GM04504 (cell line): ENCODE measurements at places on chromosomes 4 and X.

DNA sequence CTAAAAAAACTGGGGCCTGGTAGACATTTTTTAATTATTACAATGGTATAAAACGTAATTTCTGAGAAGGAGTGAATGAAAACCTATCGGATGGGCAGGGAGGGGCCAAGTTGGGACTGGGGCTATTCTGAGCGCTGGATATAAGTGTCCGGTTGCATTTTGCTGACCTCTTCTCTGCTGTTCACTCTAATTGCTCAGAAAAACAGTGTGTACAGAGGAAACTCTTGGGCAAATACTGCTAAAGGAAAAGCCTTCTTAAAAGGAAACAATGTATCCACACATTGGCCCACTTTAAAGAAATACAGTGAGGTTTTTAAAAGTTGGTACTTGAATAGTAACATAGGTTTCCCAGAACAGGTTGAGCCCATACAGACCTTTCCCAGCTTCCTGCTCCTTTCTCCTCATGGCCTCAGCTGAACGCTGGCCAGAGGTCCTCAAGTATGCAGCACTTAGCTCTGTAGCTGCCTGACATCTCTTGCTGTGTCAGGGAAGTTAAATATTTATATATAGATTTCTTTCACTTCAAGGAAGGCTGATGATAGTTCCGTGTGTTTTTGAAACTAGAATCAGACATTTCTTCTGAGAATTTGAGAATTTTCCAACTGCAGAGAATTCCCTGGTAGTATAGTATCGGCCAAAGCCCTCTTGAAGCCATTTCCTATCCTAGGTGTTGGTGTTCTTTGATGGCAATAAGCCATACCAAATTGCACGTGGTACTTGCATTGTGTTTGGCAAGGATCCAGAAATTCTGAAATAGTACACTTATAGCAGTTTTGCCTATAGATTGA is 97.1 kb upstream of the SLC4A4 start:
- no peak for DNase-seq

DNA sequence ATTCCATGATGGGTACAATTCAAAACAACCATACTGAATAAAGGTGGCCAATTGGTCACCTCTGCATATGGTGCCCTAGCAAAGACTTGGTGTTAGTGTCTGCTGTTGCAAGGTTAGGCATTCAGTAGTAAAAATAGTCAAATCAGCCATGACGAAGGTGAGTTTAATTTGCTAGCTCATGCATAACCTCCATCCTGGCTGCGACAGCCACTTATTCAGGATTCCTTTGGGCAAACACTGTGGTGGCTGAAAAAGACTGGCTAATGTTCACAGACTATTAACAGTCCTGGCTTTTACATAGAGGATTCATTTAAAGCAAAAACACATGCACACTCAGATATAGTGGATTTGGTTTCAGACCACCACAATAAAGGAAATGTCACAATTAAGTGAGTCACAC is 34.8 kb upstream of the MAP9 start:
- no peak for DNase-seq

DNA sequence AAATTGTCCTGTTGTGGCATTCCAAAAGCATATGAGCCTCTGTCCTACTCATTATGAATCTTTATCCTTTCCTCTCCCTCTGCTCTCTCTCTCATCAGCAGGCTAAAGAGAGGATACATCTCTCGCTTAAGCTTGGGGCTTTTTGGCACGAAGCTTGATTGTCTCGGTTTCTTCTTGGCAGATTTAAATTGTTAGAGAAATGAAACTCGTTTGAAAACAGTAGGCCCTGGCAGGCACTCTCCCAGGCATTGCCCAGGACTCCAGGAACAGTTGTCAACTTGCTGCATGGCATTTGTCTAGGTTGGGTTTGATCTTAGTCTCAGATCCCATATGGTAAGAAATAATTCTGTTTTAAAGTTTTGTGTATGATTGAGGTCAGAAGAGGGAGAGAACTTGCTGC is 35.5 kb downstream of the NAA11 start:
- DNase-seq, result no peak

DNA sequence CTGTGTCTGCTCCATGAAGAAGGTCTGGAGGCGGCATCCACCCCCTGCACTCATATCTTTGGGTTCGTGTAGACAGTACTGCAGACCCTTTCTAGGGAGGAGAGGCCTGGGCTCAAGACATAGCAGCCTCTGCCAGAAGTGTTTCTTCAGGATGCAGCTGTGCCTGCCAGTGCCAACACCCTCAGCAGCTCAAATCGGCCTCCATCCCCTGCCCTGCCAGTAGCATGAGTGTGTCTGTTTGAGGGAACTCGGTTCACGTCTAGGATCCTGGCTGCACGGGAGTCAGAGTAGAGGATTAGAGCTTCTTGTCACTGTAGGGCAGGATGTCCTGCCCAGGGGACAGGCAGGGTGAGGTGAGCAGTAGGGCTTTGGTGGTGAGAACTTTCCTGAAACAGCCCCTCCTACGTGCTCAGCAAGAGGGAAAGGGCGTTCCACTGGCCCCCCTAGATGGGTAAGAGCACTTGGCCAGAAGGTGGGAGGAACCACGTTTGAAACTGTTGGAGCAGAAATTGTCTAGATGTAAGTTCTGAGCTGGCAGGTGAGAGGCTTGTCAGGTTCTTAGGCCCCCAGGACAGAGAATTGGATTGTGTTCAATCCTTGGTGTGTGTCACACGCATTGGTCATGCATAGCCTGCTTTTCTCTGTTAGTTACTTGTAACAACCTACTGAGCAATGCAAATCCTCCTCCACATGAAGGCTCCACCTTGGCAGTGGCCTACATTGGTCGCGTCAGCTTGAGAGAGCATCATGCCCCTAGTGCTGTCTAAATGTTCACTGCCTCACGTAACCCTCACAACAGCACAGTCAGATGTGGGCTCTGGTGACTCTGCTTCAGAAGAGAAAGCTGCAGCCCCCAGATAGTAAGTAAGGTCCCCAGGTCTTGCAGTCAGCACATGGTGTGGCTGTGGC is 25.8 kb upstream of the FAM193A start:
- no peak for DNase-seq

DNA sequence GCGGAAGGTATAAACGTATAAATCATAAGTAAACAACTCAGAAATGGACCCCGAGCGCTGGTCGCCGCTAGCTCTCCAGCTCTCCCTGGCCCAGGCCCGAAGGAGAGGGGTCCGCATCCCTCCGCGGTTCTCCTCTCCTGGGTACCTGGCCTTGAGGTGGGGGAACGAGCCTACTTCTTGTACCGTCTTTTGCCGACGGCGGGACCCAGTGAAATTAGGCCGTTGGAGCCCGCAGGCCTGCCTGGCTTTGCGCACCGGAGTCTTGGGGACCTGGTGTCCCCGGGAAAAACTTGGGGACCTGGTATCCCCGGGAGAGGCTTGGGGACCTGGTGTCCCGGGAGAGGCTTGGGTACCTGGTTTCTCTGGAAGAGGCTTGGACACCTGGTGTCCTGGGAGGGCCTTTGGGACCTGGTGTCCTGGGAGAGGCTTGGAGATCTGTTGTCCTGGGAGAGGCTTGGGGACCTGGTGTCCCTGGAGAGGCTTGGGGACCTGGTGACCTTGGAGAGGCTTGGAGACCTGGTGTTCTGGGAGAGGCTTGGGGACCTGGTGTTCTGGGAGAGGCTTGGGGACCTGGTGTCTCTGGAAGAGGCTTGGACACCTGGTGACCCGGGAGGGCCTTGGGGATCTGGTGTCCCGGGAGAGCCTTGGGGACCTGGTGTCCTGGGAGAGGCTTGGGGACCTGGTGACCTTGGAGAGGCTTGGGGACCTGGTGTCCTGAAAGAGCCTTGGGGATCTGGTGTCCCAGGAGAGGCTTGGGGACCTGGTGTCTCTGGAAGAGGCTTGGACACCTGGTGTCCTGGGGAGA is 12.0 kb downstream of the SHOX start:
- DNase-seq, result no peak

- DNase-seq, result no peak
Measured at GRCh38 chr4:182880387-182881356, 36.5 kb downstream of the DCTD start.

DNA sequence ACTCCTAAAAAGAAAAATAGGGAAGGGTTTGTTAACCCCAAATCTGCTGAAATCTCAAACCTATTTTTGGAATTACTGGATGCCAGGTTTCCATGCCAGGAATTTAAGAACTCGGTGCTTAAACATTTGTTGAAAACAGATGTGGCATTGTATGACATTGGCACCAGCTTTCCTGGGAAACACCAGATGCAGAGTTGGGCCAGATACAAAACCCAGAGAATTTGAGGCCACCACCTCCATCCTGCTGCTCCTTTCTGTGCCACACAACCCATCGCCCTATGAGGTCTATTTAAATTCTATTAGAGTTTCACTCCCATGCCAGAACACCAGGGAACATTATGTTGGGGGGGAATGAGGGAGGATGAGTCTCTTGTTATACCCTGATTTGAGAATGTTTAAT is 71.7 kb downstream of the ARAP2 start:
- DNase-seq, result no peak

DNA sequence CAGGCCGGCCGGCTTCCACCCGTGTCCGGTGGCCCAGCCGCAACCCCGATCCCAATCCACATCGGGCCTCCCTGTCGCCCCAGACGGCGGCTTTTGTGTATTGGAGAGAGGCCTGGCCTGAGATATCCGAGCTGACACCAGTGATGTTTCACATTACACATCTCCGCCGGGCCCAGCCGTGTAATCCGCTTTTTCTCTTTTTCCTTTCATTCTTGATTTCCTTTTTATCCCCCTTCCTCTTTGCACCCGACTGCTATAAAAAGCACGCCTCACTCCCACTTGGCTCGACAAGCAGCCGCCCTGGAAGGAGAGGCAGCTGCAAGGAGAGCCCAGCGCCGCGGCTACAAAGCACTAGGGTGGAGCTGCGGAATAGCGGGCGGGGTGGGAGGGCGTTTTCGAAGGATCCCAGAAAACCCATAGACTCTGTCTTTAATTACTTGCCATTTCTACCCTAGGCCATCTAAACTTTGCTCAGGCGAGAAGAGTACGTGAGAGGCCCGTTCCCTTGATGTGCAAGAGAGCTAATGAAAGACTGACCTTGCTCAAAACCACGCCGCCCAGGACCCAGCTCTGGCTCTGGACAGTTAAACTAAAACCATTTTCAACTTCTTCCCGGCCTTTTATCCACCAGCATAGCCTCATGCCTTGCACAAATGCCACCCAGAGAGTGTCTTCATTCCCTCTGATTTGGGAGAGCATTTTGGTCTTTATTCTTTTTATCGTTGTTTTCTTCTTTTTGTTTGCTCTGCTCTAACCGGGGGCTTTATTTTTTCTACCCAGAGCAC is 3.2 kb downstream of the PITX2 start:
- no peak for DNase-seq

DNA sequence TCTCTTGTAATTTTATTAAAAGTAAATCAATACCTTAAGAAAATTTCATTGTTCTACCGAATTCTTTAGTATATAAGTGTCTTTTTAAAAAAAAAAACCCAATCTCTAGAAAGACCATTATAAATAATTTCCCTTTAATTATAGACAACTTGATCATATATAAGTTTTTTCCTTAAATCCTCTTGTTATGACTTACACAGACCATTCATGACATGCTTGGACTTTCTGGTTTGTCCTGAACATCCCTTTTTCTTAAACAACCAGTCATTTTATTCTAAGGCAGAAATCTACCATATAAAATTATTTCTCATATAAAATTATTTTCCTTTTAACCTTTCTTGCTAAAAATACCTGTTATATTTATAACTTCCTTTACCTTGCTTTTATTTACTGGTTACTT is 15.4 kb upstream of the FHDC1 start:
- DNase-seq, result no peak

- DNase-seq, result no peak
Measured at GRCh38 chr4:153785910-153786721, 2.8 kb downstream of the SFRP2 start.

DNA sequence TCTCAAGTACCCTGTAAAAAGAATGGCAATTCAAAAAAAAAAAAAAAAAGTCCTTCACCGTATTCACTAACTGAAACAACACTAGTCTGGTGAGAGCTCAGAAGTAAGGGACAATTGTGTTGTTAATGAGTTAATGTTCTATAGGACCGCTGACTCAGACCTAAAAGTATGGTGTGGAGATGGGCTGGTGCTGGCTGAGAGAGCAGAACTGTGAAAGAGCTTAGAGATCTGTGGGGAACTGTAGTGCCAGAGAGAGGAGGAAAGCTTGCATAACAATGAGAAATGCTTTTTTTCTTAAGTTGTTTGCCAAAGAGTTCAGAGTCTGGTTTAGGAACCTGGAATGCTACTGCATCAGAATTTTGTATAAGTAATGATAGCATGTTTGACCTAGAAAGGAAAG is 65.1 kb downstream of the LHFPL1 start:
- DNase-seq, result no peak

GRCh38 chr4:113785781-113786180 is 24.2 kb upstream of the CAMK2D start:
- DNase-seq, result no peak

- no peak for DNase-seq
Measured at GRCh38 chr4:133137571-133137970, 11.5 kb upstream of the PCDH10 start.

- DNase-seq, result no peak
Measured at GRCh38 chrX:23662187-23662586, 5.1 kb upstream of the PRDX4 start.

GRCh38 chrX:29841750-29842149 is 373.6 kb upstream of the MAGEB2 start:
- no peak for DNase-seq

GRCh38 chr4:83197555-83198235 is 83.2 kb upstream of the PLAC8 start:
- DNase-seq, result no peak

DNA sequence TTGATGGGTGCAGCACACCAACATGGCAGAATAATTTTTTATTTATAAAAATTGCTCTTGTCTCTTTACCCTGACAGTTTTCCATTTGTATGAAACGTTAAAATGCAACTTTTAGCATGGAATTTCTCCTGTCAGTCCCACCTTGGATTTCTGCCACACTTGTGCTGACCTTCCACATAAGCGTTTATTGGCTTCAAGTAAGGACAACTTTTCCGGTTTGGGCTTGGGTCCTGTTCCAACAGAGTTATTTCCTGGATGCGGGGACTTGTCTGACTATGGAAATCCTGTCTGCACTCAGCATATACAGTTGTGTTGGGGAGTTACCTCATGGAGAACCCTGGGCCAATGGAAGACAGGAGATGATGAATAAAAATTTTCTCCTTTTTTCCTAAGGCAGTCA is 294.7 kb downstream of the NAF1 start:
- DNase-seq, result no peak

DNA sequence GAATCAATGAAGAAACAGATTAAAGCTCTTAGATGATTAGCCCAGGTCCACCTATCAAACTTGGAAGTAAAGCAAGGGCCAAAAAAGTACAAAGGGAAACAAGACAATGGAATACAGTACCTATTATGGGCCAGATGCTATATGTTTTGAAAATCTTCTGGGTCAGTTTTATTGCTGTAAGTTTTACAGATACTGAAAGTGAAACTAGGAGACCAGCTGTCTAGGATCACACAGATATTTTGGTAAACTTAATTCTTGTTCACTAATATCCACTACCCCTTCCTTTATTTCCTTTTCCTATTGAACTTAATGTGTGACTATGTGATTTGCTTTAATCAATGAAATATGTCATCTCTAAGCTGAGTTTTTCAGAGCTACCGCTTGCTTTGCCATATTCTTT is 505.4 kb upstream of the PITX2 start:
- no peak for DNase-seq

GRCh38 chr4:149823769-149824221 is 8.2 kb upstream of the IQCM start:
- peak; percentile 82 for DNase-seq
